NCI-H187 treated with DMSO at 0.1 percent for 48 hours (cell line): ENCODE measurements at places on chromosomes 1 and 21.

GRCh38 chr1:48019714-48020315 lies 22.6 kb upstream of the TRABD2B start:
- DNase-seq: no peak

DNA sequence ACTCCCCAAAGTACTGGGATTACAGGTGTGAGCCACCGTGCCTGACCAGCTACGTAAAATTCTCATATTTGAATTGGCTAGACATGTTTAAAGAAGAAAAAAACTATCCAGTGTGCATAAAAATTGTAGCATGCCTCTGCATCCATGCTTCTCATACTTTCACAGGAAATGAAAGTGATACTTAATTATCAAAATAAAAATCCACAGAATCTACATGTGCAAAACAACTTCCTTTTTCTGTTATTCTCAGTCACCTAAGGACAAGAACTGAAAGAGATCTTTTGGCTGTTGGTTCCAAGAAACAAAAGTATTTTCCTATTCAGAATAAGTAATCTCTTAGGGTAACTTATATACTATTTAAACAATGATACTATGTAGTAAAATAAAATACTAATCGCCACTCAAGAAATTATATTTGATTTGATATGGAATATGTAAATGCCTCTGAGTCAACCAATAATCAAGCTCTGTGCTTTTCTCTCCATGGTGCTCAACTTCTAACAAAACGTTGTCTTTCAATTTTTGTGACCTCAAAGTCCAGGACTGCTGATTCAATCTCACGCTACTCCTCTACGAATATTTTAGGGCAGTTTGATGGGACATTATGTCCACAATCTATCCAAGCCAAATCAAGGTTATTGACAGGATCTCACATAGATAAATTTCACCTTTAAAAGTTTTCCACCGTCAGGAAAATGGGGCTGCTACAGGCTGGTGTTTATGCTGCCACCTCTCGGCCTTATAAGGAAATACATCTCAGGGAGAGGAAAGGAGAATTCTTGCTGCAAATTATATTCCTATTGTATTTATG lies 102.7 kb downstream of the ZNF281 start:
- no peak for DNase-seq

DNA sequence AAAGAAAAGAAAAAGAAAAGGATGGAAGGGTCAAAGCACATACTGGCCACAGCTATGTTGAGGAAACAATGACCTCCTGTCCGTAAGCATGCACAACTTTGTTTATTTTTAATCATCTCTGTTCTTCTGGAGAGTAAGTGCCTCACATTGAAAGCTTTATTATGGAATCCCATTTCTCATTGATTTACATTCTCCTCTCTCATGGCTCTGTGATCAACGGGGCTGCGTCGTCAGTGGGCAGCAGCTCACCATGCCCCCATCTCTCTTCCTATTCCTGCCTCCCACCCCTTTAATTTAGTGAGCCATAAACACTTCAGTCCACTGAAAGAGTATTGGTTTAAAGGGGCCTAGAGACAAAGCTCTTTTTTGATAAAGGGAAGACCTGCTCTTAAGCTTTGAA lies 98.9 kb downstream of the KAZN start:
- DNase-seq: no peak

GRCh38 chr1:55010887-55011217 lies 12.1 kb downstream of the BSND start:
- no peak for DNase-seq

- peak; percentile 85 for DNase-seq
Observed at GRCh38 chr1:179079113-179079761, 2.6 kb upstream of the TOR3A start.

DNA sequence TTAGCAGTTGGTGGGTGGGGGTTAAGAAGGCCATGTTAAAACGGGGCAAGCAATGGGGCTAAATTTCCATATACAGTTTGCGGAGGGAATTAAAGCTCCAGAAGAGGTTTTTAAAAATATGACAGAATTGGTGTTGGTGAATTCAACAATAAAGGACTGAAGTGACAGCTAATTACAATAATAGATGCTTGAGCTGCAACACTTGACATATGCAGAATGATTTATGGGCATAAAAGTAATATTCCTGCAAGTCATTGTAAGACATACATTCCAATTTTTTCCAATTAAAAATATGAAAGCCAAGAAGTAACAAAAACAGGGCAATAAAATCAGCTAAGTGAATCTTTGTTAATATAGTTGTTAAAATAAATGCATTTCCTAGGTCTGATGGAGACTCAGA lies 202.2 kb upstream of the MAP1LC3C start:
- DNase-seq: no peak

GRCh38 chr1:227343206-227343605 lies 24.9 kb upstream of the CDC42BPA start:
- DNase-seq: no peak
